Activated T-helper 1 cell treated with anti-CD3 and anti-CD28 coated beads, Interleukin-12 subunit alpha, Interleukin-12 subunit beta, Interleukin-2, Interleukin-4 antibody, amounts not matched to agents 30 ng/mL and 10 ng/mL and 1 ng/mL, durations not matched to agents 14 hours and 24 hours and 36 hours (primary cell): ENCODE measurements at places on chromosomes 4 and X. TPM values are rescaled to one million over a fixed set of nuclear protein-coding genes. Genes with fewer than 3 reads are reported as not detected.

DNA sequence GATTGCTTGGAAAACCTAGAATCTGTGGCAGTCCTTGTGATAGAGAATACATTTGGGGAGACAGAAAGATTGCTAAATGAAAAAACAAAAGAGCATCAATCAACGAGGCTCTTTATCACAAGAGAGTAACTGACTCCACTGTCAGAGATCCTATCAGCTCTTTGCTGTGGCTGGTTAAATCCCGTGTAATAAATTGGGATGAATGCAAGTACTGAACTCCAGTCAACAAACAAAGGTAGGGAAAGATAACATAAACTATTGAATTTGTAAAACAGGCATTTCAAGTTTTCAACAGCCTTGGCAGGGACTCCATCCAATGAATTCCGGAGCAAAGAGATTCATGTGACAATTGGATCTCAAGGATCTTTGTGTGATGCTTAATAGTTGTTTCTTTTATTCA, 21.3 kb downstream of the MMRN1 start:
- DNase-seq, result no peak
- H3K27ac ChIP-seq, result no peak overlapping the region
- peaks cover 13% of the 10 kb centered on the region for H3K27me3 ChIP-seq
- no peak overlapping the region for H3K4me3 ChIP-seq
- H3K36me3 ChIP-seq, result no peaks in the 10 kb centered on the region

GRCh38 chr4:174582463-174582862, 60.2 kb upstream of the HPGD start:
- no peak for DNase-seq
- H3K27me3 ChIP-seq, result no peaks in the 10 kb centered on the region
- H3K4me3 ChIP-seq, result no peak overlapping the region
- no peak overlapping the region for H3K27ac ChIP-seq
- no peaks in the 10 kb centered on the region for H3K4me1 ChIP-seq

Gene ADAMTS3
- total RNA-seq, result not detected in 2 replicates

Gene GAGE12F
- total RNA-seq, result not detected in 2 replicates

- no peaks in the 10 kb centered on the region for H3K4me1 ChIP-seq
- H3K4me3 ChIP-seq, result no peak overlapping the region
- no peak for DNase-seq
- H3K27ac ChIP-seq, result no peak overlapping the region
Measured at GRCh38 chr4:97987019-97987648, 156.1 kb downstream of the STPG2 start.

- peaks cover 2% of the 10 kb centered on the region for H3K36me3 ChIP-seq
- H3K27me3 ChIP-seq, result peaks cover 8% of the 10 kb centered on the region
- H3K4me1 ChIP-seq, result no peaks in the 10 kb centered on the region
- no peak for DNase-seq
- H3K27ac ChIP-seq, result no peak overlapping the region
Measured at GRCh38 chr4:10204401-10205058, 87.9 kb upstream of the WDR1 start.

DNA sequence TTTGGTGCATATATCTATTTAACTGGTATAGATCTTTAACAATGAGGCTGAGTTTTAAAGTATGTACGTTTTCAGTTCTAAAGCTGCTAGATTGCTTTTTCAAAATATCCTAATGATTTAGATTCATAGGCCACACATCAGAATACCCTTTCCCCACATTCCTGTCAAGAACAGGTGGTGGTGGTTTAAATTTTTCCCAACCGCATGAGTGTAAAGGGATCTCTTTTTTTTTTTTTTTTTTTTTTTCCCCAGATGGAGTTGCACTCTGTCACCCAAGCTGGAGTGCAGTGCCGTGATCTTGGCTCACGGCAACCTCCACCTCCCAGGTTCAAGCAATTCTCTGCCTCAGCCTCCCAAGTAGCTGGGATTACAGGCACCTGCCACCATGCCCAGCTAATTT, 28.0 kb downstream of the NUP54 start:
- no peak overlapping the region for H3K4me3 ChIP-seq
- H3K4me1 ChIP-seq, result no peaks in the 10 kb centered on the region
- H3K36me3 ChIP-seq, result peaks cover 48% of the 10 kb centered on the region
- no peaks in the 10 kb centered on the region for H3K27me3 ChIP-seq
- DNase-seq, result no peak
- no peak overlapping the region for H3K27ac ChIP-seq

Gene RNF128
- total RNA-seq, result not detected in 2 replicates

Gene HTN3
- not detected in 2 replicates for total RNA-seq

GRCh38 chrX:70254063-70254400, 6.0 kb downstream of the P2RY4 start:
- no peak overlapping the region for H3K27ac ChIP-seq
- H3K27me3 ChIP-seq, result no peaks in the 10 kb centered on the region
- peaks cover 13% of the 10 kb centered on the region for H3K4me1 ChIP-seq

DNA sequence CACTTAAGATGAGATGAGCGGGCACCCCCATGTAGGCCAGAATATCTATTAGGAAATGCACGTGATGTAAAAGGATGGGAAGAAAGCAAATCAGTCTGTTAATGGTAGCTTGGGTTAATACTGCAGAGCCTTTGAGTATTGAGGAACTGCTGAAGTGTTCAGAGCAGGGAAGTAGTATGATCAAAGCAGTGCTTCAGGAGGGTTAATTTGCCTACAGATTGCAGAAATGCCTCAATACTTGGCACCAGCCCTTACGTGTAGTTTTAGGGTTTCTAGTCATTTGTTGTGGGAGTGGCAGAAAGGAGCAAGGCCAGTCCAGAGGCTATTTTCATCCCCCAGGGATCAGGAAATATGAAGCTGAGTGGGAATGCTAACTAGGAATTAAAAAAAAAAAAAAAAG, 19.7 kb downstream of the ZFX start:
- H3K36me3 ChIP-seq, result peaks cover 14% of the 10 kb centered on the region
- peak overlapping the region; percentile 32 for H3K4me3 ChIP-seq
- DNase-seq, result no peak
- peaks cover 40% of the 10 kb centered on the region for H3K4me1 ChIP-seq

- no peak overlapping the region for H3K27ac ChIP-seq
- H3K27me3 ChIP-seq, result peaks cover 4% of the 10 kb centered on the region
- no peak overlapping the region for H3K4me3 ChIP-seq
- no peaks in the 10 kb centered on the region for H3K36me3 ChIP-seq
- no peak for DNase-seq
Measured at GRCh38 chr4:182799515-182800215, 117.5 kb downstream of the DCTD start.

DNA sequence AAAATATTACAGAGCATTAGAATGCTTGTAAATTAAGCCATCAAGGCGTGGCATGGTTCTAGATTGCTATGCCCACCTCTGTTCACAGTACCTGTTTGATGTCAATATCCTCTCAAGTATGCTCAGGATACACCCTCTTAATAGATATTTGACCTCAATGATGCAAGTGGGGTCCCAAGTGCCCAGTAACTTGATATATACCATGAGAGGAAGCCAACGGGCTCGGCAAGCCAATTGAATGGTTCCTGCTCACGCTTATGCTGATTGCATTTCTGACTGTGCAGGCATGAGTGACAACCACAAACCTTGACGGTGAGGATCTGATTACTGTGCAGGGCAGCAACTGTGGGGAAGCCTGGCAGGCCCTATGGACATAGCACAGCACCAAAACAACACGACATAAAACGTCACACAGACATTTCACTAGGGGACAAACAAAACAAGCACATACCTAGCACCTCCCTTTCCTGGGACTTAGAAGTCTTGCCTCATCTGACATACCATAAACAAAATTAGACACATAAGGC, 179.1 kb upstream of the ETNPPL start:
- no peaks in the 10 kb centered on the region for H3K36me3 ChIP-seq
- no peak overlapping the region for H3K4me3 ChIP-seq
- DNase-seq, result no peak
- peaks cover 5% of the 10 kb centered on the region for H3K27me3 ChIP-seq
- H3K4me1 ChIP-seq, result peaks cover 6% of the 10 kb centered on the region

DNA sequence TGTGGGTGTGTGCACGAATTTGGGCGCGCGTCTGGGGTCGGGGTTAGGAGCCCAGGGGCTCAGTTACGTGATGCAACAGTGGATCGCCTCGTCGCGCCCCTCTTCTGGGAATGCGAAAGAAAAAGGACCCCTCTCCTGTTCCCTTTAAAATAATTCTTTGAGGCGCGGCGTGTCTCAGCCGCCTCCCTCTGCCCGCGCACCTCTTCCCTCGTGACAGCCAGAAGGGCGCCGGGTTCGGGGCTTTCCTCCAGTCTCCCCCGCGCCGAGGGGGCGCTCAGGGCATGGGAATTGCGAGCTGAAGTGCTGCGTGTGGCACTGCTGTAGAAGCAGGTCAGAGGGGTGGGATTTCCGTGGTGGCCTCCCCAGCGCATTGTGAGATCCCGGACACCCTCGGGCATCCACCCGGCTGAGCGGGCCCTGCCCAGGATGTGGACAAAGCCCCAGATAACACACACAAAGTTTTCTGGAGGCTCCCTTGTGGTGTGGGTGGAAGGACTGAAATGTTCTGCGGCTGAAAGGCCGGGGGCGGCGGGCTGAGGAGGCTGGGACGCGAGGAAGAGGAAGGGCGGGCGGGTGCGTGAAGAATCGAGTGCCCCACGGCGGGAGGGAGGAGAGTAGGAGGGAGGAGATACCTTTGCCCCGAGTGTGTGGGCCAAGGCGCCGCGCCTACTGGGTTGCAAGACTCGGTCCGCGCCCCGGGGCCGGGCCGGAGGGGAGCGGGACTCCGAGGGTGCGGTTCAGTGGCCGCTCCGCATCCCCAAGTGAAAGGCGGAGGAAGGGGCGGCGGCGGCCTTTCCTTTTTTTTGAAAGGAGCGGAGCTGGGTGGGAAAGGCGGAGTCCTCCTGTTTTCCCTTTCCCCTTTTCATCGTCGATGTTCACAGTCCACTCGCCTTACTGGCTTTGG, 752 bp downstream of the SEPTIN11 start:
- H3K27ac ChIP-seq, result peak overlapping the region; percentile 67
- H3K4me3 ChIP-seq, result peak overlapping the region; percentile 84
- peaks cover 14% of the 10 kb centered on the region for H3K4me1 ChIP-seq
- peaks cover 4% of the 10 kb centered on the region for H3K36me3 ChIP-seq

Gene MSANTD1
- 0.73 and 1.2 TPM in 2 replicates for total RNA-seq

Gene AVPR2
- not detected in 2 replicates for total RNA-seq

Gene SYN1
- 0.21 and 0.22 TPM in 2 replicates for total RNA-seq

DNA sequence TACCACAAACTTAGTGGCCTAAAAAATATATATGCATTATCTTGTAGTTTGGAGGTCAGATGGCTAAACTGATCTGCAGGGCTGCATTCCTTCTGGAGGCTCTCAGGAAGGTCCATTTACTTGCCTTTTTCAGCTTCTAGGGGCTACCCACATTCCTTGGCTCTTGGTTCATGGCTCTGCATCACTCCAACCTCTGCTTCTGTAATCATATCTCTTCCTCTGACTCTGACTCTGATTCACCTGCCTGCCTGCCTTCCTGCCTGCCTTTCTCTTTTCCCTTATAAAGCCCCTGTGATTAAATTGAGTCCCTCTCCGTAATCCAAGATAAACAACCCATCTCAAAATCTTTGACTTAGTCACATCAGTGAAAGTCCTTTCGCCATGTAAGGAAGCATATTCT, 25.0 kb upstream of the FRMPD4 start:
- no peak overlapping the region for H3K4me3 ChIP-seq
- no peaks in the 10 kb centered on the region for H3K36me3 ChIP-seq
- H3K27me3 ChIP-seq, result peaks cover 1% of the 10 kb centered on the region
- H3K27ac ChIP-seq, result no peak overlapping the region

GRCh38 chrX:143568467-143568866, 51.2 kb upstream of the SPANXN3 start:
- no peak for DNase-seq
- H3K4me3 ChIP-seq, result no peak overlapping the region
- no peaks in the 10 kb centered on the region for H3K36me3 ChIP-seq
- H3K27me3 ChIP-seq, result no peaks in the 10 kb centered on the region

DNA sequence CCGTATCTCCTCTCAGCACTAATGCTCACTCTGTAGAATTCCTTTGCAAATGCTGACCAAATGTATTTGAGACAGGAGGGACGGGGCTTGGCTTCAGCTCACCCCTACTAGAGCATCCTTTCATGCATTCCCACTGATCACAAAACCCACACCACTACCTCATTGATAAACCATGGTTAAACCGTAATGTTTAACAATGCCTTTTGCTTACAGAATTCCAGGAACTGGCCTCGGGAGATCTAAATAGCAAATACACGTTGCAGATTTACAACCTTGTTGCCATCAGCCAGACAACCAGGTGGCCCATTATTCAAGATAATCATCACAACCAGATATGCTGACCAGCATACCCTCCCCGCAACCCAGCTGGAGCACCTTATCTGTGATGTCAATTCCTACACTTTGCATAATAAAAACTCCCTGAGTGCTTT, 391.9 kb downstream of the KCTD8 start:
- no peak for DNase-seq
- H3K4me3 ChIP-seq, result no peak overlapping the region
- no peaks in the 10 kb centered on the region for H3K36me3 ChIP-seq
- no peaks in the 10 kb centered on the region for H3K4me1 ChIP-seq

DNA sequence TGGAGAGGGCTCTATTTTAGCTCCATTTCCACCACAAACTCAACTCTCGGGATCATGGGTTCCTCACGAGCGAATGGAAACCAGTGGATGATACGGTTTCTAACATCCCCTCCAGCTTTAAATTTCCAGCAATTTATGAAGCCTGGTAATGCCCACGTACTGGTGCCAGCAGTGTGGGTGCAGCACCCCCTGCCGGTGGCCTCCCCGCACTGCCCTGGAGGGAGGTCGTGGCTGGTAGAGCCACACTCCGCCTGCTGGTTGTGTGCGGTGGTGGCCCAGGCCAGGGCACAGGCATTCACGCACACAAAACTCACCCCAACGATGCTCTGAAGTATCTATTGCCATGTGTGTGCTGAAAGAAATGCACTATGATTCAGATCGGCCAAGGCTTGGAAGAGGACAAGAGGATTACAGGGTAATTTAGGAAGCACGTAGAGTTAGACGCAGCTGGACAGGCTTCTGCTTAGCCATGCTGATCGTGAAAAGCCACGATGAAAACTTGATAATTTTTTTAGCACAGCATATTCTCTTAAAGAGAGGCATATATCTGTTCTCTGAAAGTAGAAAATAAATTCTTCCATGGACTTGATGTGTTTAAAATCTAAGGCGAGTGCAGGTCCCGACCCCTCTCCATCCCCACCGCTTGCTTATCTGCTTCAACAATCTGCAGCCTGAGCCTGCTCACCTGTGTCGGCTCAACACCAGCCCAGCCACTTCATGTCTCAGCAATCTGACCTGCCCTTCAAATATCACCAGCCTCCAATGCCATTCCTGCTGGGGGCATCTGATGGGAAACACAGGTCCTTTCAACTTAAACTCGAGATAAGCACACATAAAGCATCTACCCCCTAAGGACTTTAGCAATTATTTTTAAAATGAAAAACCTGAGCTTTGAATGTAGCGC, 59.1 kb downstream of the SCD5 start:
- H3K4me3 ChIP-seq, result no peak overlapping the region
- no peak overlapping the region for H3K27ac ChIP-seq
- DNase-seq, result peak; percentile 57
- H3K4me1 ChIP-seq, result no peaks in the 10 kb centered on the region
- H3K27me3 ChIP-seq, result peaks cover 2% of the 10 kb centered on the region

Gene CCKAR
- not detected in 2 replicates for total RNA-seq

Gene ADRA2C
- not detected in 2 replicates for total RNA-seq

- H3K4me3 ChIP-seq, result no peak overlapping the region
- no peaks in the 10 kb centered on the region for H3K36me3 ChIP-seq
- no peaks in the 10 kb centered on the region for H3K4me1 ChIP-seq
- H3K27ac ChIP-seq, result no peak overlapping the region
- no peaks in the 10 kb centered on the region for H3K27me3 ChIP-seq
Measured at GRCh38 chrX:151488677-151489076, 74.8 kb upstream of the PASD1 start.

Gene CCNG2
- 7.8 and 8.3 TPM in 2 replicates for total RNA-seq

GRCh38 chrX:101136235-101136634, 38.2 kb downstream of the CENPI start:
- H3K27me3 ChIP-seq, result no peaks in the 10 kb centered on the region
- peaks cover 36% of the 10 kb centered on the region for H3K36me3 ChIP-seq
- H3K27ac ChIP-seq, result no peak overlapping the region
- no peaks in the 10 kb centered on the region for H3K4me1 ChIP-seq
- no peak overlapping the region for H3K4me3 ChIP-seq
